ENCODE measurements at places on chromosomes 11 and 22. TPM values are rescaled to one million over a fixed set of nuclear protein-coding genes. Genes with fewer than 3 reads are reported as not detected.
A peak's percentile ranks its signal among the peaks of the same experiment; 100 is the strongest.

GRCh38 chr11:119295178-119295577, 21.8 kb downstream of the MCAM start:
- H3K36me3 ChIP-seq = peaks cover 39% of the 10 kb centered on the region
- H3K27ac ChIP-seq = no peak overlapping the region
- no peak for DNase-seq

- H3K4me3 ChIP-seq = no peak overlapping the region
- H3K4me1 ChIP-seq = no peaks in the 10 kb centered on the region
- no peaks in the 10 kb centered on the region for H3K27me3 ChIP-seq
- H3K36me3 ChIP-seq = no peaks in the 10 kb centered on the region
Measured at GRCh38 chr11:110032259-110032658, 60.9 kb upstream of the ZC3H12C start.

- no peak overlapping the region for H3K4me3 ChIP-seq
- DNase-seq = no peak
- no peak overlapping the region for H3K27ac ChIP-seq
- no peaks in the 10 kb centered on the region for H3K4me1 ChIP-seq
- no peaks in the 10 kb centered on the region for H3K36me3 ChIP-seq
Measured at GRCh38 chr22:32016081-32016480, 27.0 kb upstream of the SLC5A1 start.

- H3K4me3 ChIP-seq = no peak overlapping the region
- H3K27ac ChIP-seq = no peak overlapping the region
- DNase-seq = peak; percentile 37
- H3K27me3 ChIP-seq = no peaks in the 10 kb centered on the region
Measured at GRCh38 chr22:39727541-39727940, 157.0 kb downstream of the CACNA1I start.

- no peak overlapping the region for H3K4me3 ChIP-seq
- no peaks in the 10 kb centered on the region for H3K27me3 ChIP-seq
- no peak for DNase-seq
- H3K36me3 ChIP-seq = no peaks in the 10 kb centered on the region
- no peak overlapping the region for H3K27ac ChIP-seq
Measured at GRCh38 chr22:44411226-44412135, 86.6 kb downstream of the RTL6 start.

DNA sequence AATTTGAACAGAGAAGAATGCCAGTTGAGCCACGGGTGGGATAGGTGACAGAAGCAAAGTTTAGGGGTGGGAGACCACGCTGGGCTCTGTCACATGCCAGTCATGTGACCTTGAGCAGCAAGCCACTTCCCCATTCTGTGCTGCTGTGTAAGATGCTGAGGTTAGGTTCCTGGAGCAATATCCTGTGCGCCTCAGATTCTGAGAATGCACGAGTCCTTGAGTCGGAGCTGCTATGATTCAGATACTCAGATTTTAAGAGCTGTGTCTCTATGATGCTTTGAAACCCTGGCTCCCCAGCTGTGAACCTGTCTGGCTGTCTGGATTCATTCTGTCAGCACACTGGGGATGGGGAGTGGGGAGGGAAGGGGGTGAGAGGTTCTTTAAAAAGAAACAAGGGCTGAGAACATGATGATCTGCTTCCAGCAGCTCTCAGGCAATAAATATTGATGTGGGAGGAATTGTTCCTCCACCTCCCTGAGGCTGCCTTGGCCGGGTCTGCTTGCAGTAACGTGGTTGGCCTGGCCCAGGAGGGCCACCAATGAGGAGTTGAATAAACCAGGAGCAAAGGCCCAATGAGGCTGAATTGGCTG, 24.0 kb downstream of the SLCO2B1 start:
- H3K4me1 ChIP-seq = no peaks in the 10 kb centered on the region
- no peaks in the 10 kb centered on the region for H3K27me3 ChIP-seq
- no peak overlapping the region for H3K4me3 ChIP-seq
- no peaks in the 10 kb centered on the region for H3K36me3 ChIP-seq
- H3K27ac ChIP-seq = no peak overlapping the region
- no peak for DNase-seq

- no peak for DNase-seq
- peaks cover 62% of the 10 kb centered on the region for H3K27me3 ChIP-seq
- H3K4me3 ChIP-seq = no peak overlapping the region
- no peaks in the 10 kb centered on the region for H3K36me3 ChIP-seq
Measured at GRCh38 chr11:128550261-128550821, 37.0 kb downstream of the ETS1 start.

- DNase-seq = peak; percentile 71
- H3K27me3 ChIP-seq = peaks cover 9% of the 10 kb centered on the region
- H3K4me1 ChIP-seq = peaks cover 6% of the 10 kb centered on the region
- H3K36me3 ChIP-seq = no peaks in the 10 kb centered on the region
Measured at GRCh38 chr11:10931761-10932670, 74.2 kb upstream of the ZBED5 start.

- no peak overlapping the region for H3K27ac ChIP-seq
- peaks cover 3% of the 10 kb centered on the region for H3K36me3 ChIP-seq
- H3K4me1 ChIP-seq = no peaks in the 10 kb centered on the region
- no peak for DNase-seq
- no peak overlapping the region for H3K4me3 ChIP-seq
Measured at GRCh38 chr22:47967831-47968230, 1205.4 kb downstream of the TBC1D22A start.

DNA sequence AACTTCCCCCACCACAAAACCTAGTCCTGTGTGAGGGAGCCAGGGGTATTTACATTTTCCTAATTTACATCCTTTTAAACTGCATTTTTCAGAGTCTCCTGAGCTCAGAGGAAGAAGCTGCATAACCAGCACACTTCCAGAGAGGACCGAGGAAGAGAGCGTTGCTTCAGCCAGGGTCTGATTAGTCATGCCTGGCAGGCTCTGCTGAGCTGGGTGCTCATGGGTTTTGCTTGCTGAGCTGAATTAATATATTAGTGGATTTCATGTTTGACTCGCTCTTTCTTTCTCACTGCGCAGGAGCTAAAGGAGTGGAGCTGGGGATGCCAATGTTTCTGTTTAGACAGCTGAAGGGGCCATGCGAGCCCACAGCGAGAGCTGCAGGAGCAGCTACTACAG, 539.3 kb upstream of the B3GAT1 start:
- H3K36me3 ChIP-seq = no peaks in the 10 kb centered on the region
- peaks cover 5% of the 10 kb centered on the region for H3K4me1 ChIP-seq
- DNase-seq = no peak
- no peak overlapping the region for H3K27ac ChIP-seq
- H3K4me3 ChIP-seq = no peak overlapping the region

DNA sequence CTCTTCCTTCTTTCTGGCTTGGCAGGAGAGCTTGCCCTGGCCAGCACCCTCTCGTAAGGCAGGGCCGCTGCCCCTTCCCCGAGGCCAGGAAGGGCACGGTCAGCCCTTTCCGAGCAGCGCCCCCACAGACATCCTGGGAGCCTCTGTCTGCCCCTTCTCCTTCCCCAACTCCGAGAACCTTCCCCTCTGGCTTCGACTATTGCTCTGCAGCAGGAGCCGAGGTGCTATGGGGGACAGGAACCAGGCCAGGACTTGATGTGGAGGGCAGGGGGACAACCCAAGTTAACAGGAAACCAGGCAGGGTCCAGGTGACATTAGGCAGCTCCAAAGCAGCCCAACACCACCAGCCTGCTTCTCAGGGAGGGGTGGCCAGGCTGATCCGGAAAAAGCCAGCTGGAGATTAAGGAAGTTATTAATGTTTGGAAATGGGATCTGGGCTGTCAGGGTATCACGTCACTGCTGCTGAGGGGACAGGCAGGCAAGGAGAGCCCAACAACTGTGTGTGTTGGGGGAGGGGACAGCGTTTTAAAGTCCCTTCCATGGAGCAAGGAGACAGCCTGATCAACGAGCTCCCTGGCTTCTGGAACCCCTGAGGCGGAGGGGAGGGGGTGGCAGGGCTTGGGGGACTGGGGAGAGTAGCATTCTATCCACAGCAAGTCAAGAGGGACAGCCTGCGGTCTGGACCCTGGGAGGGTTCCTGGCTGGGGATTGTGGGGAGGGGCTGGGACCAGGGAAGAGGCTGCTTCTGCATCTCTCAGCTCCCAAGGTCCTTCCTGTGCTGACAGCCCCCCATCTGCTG, 27.3 kb downstream of the SYT7 start:
- H3K27me3 ChIP-seq = peaks cover 21% of the 10 kb centered on the region
- H3K36me3 ChIP-seq = no peaks in the 10 kb centered on the region
- no peak for DNase-seq
- no peak overlapping the region for H3K4me3 ChIP-seq
- H3K4me1 ChIP-seq = peaks cover 9% of the 10 kb centered on the region
- no peak overlapping the region for H3K27ac ChIP-seq

- no peak overlapping the region for H3K27ac ChIP-seq
- H3K4me3 ChIP-seq = no peak overlapping the region
- DNase-seq = no peak
- no peaks in the 10 kb centered on the region for H3K27me3 ChIP-seq
Measured at GRCh38 chr11:11733246-11733747, 108.5 kb upstream of the USP47 start.

CRYBA4 gene
- 3.1 TPM for polyA plus RNA-seq

- H3K4me3 ChIP-seq = no peak overlapping the region
- no peaks in the 10 kb centered on the region for H3K4me1 ChIP-seq
- H3K27ac ChIP-seq = no peak overlapping the region
Measured at GRCh38 chr11:2779981-2780849, 80.4 kb upstream of the KCNQ1OT1 start.

All from H1 (cell line).